ENCODE measurements at places on chromosomes 11 and 22.

DNA sequence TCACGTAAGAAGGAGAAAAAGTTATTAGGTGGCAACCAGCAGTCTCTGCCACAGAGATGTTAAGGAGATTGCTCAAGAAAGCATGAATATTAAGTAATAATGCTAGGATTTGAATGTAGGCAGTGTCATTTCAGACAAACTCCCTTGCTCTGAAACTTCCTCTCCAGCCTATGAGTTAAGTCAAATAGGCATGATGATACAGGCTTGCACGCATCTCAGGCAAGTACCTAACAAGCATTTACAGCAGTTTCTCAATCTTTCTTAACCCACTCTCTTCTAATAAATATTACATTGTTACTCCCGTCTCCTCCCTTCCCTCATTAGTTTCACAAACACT is 72.7 kb downstream of the RAB38 start:
- DNase-seq: no peak

GRCh38 chr22:25282671-25283561 is 63.5 kb downstream of the CRYBB2 start:
- DNase-seq: no peak

DNA sequence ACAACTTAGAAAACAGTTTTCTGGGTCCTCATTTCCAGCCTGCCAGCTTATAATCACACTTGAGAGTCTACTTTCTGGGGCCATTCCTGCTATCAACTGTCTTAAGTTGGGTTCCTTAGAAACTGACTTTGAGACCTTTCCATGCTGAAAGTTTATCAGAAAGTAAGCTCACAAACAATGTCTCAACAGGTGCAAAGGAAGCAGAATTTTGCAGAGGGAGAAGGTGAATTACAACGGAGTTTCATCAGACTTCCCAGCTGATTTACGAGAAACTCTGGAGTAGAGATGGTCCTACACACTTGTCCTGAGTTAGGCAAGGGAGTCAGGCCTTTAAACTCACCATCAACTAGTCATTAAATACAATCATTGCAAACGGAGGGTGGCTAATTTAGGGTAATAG is 4.7 kb upstream of the OR52I2 start:
- DNase-seq: no peak

DNA sequence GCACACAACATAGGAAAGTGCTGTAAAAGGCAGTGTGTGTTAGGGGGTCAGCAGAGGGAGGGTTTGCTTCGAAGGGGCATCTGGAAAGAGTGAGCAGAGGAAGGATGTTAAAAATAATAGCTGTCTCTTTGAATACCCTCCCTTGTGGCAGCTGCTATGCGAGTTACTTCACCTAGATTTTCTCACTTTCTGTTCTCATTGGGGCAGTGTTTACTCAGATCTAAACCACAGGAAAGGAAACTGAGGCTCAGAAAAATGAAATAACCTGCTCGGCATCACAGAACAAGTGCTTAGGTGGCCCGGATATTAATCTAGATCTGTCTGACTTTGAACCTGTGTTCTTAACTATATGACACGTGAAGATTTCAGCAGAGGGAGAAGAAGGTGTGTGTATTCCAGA is 125.3 kb downstream of the C11orf91 start:
- no peak for DNase-seq

- no peak for DNase-seq
These were observed 154.2 kb upstream of the TTC12 start for GRCh38 chr11:113159988-113160807.

GRCh38 chr11:27118371-27118770 is 77.8 kb downstream of the BBOX1 start:
- no peak for DNase-seq

DNA sequence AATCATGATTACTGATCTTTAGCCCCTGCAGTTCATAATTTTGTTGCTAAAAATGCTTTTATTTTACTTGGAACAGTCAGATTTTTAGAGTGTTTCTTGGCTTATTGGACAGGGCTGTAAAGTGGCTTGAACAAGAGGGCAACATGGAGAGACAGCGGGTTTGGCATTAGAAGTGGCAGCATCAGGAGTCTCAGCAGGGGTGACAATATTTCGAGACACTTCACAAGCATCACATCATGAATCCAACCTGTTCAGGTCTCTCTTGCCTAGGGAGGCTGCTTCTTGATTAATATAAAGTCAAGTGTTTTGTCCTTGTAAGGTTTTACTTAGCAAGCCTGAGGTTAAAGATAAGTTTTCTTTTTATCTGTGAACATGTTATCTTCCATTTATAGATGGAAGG is 2249.5 kb downstream of the LRRC4C start:
- no peak for DNase-seq

GRCh38 chr11:128323381-128323780 is 264.0 kb downstream of the ETS1 start:
- DNase-seq: no peak

GRCh38 chr11:11657218-11657955 is 35.6 kb upstream of the GALNT18 start:
- DNase-seq: no peak

GRCh38 chr11:37409124-37409523 is 811.1 kb upstream of the RAG2 start:
- no peak for DNase-seq

GRCh38 chr11:58927393-58928106 is 11.7 kb upstream of the GLYATL1 start:
- DNase-seq: no peak

- no peak for DNase-seq
These were observed 17.0 kb upstream of the FAM181B start for GRCh38 chr11:82750643-82751139.

- DNase-seq: no peak
These were observed 598.6 kb downstream of the OPCML start for GRCh38 chr11:132933703-132934102.

- no peak for DNase-seq
These were observed 4.8 kb downstream of the TRIM3 start for GRCh38 chr11:6468712-6469495.

GRCh38 chr11:115469361-115469760 is 34.9 kb downstream of the CADM1 start:
- no peak for DNase-seq

GRCh38 chr11:113147249-113147648 is 167.1 kb upstream of the TTC12 start:
- DNase-seq: no peak

DNA sequence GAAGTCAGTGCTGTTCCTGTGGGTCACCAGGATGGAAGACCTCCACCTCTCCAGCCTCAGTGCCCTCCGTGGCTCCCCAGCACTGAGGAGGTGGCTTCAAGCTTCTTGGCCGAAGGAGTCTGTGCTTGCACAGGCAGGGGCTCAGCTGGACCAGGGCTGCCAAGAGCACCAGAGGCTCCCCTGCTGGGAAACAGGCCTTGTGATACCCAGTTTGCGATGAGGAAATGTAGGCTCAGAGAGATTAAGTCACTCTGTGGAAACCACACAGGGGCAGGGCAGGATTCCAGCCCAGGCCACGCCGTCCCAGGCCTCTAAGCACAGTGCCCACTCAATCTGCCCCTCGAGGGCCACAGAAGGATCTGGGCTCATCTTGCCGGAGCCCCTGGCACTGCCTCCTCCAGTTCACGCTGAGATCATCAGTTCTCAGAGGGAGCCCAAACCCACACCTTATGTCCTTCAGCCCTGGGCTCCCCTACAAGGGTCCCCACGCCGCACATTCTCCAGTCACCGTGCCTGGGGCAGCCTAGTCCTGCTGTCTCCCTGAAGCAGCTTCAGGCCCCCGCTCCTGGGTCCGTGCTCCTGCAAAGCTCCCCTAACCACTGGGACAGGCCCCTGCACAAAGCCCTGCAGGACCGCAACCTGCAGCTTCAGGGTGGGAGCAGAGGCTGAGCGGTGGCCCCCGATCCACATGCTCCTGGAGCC is 21.6 kb downstream of the ANO1 start:
- DNase-seq: no peak

GRCh38 chr11:94722735-94723134 is 45.4 kb upstream of the AMOTL1 start:
- no peak for DNase-seq

- DNase-seq: no peak
These were observed 3.0 kb upstream of the CEND1 start for GRCh38 chr11:792873-793272.

DNA sequence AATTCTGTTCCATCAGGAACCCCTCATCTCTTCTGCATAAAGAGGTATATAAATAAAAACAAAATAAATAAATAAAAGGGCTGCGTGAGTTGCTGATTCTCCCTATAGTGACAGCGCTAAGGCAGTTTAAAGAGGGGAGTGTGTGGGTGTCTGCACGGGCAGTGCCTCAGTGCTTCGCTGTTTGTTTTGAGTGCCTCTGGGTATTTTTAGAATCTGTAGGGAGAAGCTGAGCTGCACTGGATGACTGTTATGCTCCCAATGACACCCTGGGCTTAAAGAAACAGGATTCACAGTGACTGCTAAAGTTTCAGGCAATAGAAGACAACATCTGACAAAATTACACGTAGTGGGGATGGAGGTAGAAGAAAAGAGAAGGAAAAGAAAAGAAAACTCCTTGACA is 38.8 kb downstream of the SLC1A2 start:
- no peak for DNase-seq
